ENCODE measurements at places on chromosomes 1 and 21.

GRCh38 chr1:42931108-42931539 is 27.5 kb downstream of the SLC2A1 start:
- DNase-seq: no peak

- no peak for DNase-seq
These were observed 1.1 kb downstream of the MIA3 start for GRCh38 chr1:222618880-222619596.

DNA sequence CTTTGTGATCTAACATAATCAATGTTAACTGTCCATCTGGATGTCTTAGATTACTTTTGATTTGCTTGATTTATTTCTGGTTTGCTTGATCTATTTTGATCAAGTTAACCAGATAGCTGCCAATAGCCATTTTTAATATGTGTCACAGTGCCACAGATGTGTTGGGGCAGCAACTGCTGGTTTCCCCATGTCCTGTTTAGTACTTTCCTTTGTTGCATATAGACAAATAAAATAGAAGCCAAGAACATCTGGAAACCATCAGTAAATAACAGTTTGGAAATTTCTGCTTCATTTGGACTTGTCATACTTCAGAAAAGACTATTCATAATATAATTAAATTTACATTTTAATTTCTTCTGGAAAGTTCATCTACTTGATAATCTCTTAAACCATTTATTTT is 145.6 kb upstream of the C21orf91 start:
- DNase-seq: no peak

- no peak for DNase-seq
These were observed 2.8 kb upstream of the EFHD2 start for GRCh38 chr1:15406614-15407559.

- DNase-seq: no peak
These were observed 62.2 kb upstream of the ATP1B1 start for GRCh38 chr1:169044296-169044695.

GRCh38 chr1:3817821-3818597 is 21.7 kb upstream of the LRRC47 start:
- no peak for DNase-seq

GRCh38 chr1:59564192-59564891 is 250.4 kb upstream of the HOOK1 start:
- DNase-seq: no peak

DNA sequence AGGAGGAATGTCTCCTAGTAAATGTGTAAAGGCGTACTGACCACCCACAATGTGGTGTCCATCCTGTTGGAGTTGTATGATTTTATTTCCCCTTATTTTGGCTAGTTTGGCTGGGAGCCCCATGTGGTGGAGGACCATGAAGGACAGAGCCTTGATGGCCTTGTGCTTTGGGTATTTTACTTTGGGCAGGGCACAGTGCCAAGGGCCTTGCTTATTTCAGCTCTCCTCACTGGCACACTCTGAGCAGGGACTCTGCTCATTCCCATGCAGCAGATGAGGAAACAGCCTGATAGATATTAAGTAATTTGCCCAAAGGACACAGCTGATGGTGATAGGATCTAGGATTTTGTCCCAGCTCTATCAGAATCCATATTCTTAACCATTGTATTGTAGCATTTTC is 50.2 kb downstream of the SMYD2 start:
- no peak for DNase-seq

- no peak for DNase-seq
These were observed 6.8 kb upstream of the KLF17 start for GRCh38 chr1:44111861-44112260.

- DNase-seq: no peak
These were observed 126.8 kb downstream of the PLXNA2 start for GRCh38 chr1:208117409-208117808.

GRCh38 chr21:25422610-25423608 is 184.4 kb downstream of the MRPL39 start:
- no peak for DNase-seq

DNA sequence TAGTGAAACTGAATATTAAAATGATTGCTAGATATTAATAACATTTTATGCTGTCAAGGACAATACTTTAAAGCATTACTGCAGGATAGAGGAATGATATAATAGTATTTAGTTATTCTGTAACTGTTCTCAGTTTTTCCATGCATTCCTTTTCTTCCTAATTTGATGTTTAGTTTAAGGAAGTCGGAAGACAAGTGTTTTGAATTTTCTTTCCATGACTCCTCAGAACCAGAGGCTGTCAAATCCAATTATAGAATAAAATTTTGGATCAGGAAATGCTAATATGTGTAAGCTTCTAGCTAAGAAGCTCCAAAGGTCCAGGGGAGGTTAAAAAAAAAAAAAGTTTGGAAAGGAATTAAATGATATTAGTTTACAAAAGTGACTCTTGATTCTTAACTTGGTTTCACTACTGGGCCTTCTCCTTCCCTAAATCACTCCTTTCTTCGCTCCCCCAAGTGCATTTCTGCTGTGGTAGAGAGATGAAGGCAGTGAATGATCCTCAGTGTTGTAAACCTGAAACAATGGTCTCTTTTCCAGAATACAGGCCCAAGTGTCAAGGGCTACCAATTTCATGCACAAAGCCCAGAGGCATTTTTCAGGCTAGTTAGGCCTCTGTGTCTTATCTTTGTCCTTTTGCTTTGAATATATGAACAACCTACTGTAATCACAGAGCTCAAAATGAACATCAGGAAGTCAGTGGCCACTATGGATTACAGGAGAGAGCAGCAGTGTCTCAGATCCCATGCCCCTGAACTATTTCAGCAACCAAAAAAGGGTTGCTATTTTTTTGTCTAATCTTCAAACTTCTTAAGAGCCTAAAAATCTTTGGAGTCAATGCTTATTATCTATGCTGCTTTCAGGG is 6.2 kb downstream of the ADSS2 start:
- no peak for DNase-seq

- no peak for DNase-seq
These were observed 71.8 kb downstream of the CD58 start for GRCh38 chr1:116498789-116499628.

DNA sequence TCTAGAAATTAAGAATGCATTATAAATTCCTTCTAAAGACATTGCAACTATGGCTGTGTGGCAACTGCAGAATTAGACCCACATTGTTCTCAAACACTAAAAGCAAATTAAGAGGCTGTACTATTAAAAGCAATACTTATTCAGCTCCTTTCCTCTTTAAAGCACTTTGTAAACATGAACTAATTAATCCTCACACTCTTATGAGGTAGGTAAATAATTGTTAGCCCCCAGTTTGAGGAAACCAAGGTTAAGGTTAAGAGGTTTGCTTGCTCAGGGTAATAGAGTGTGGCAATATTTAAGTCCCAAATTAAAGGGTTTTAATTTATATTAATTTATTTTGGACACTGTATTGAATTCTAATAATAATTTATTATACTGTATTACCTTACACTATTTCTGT is 553.8 kb downstream of the LRRIQ3 start:
- no peak for DNase-seq

- DNase-seq: no peak
These were observed 607.8 kb upstream of the ADGRL2 start for GRCh38 chr1:81192647-81193642.

DNA sequence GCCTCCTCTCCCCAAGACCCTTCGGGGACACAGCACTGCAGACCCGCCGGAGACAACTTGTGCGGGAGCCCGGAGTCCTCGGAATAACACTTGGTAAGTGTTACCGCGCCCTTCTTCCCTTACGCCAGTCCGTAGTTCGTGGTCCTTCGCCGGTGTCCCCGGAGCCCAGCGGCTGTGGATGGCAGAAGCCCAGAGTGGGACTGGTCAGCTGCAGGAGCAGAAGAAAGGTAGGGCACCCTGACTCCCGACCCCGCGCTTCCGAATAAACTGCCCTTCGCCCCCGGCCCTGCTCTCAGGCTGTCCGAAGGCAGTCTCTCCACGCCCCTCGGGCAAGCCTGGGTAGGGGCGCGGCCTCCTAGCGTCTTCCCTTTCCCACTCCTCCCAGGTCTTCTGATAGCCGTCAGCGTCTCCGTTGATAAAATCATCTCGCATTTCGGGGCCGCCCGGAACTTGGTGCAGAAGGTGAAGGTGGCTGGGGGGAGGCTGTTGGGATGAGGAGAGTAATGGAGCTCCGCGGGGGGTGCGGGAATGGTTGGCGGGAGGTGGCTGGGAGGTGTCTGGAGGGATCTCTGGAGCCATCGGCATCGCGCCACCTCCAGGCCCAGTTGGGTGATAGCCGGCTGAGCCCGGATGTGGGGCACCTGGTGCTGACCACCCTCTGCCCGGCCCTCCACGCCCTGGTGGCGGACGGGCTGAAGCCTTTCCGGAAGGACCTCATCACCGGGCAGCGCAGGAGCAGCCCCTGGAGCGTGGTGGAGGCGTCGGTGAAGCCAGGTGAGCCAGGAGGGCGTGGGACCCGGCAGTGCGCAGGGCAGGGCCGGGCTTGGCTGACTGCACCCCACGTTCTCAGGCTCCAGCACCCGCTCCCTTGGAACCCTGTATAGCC is 4.3 kb downstream of the RUSC1 start:
- DNase-seq: no peak

DNA sequence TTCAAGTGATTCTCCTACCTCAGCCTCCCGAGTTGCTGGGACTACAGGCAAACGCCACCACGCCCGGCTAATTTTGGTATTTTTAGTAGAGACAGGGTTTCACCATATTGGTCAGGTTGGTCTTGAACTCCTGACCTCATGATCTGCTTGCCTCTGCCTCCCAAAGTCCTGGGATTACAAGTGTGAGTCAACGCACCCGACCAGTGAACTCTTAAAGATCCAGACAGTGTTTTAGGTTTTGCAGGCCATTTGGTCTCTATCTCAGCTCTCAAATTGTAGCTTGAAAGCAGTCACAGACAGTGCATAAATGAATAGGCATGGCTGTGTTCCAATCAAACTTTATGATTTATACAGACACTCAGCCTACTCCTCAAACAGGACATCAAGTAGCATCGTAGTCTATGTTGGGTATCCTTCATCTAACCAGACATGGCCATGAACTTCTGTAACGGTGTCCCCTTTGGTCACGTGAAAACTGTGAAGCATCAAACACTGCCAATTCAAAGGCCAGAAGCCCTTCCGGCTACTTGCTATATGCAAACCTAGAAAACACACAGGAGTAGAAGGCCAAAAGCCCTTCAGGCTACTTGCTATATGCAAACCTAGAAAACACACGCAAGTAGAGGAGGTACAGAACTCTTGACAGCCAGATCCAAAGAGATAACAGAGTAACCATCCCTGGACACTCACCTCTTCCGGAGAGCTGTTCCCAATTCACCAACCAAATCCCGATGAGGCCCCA is 3.1 kb downstream of the FUCA1 start:
- no peak for DNase-seq

- no peak for DNase-seq
These were observed 45.1 kb downstream of the ECE1 start for GRCh38 chr1:21244986-21245687.

DNA sequence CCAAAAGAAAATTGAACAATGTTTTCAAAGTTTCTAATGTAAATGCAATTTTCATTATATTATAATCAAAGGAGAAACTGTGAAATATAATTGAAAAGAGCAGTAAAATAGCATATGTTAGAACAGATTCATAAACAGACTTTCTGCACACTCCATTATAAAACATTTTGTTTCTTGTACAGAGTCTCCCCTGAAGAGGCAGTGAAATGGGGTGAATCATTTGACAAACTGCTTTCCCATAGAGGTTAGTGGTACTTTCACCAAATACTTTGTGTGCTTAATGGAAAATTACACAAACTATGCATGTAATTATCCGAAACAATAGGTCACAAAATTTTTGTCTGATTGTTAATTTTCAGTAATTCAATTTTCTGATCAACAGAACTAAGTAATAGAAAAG is 1.9 kb downstream of the RGS18 start:
- DNase-seq: no peak

DNA sequence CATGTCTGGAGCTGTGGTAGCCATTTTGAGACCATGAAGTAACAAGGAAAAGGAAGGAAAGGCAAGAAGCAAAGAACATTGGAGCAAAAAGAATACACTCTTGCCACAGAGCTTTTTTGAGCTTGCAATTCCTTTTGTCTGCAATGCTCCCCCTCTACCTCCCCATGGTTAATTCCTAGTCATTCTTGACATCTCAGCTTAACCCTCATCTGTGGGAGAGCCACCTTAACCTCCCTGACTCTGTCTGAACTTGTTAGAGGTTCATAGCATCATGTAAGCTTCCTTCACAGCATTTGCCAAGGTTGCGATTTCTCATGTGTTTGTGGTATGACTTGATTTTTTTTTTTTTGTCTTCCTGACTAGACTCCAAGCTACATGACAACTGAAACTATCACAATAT is 564.1 kb upstream of the PLXNA2 start:
- no peak for DNase-seq
